T-helper 17 cell (primary cell): ENCODE measurements at places on chromosomes 12 and 14.
A peak's percentile ranks its signal among the peaks of the same experiment; 100 is the strongest.

DNA sequence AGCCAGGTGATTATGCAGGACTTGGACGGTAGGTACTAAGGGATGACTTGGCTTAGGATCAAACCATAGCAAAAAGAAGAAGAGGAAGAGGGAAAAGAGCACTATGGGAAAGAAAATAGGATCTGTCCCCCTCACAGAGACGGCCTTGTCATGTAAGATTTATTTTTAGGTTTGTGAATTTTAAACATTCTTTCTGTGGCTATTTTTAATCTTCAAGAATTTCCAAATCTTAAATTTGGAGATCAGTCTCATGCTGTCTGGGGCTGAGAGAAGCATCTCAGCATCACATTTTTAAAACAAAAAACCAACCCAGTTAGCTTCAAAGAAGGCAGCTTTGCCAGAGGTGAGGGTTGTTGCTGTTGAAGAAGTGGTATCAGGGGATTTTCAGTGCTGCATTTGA, 52.6 kb upstream of the STRN3 start:
- no peak for DNase-seq

DNA sequence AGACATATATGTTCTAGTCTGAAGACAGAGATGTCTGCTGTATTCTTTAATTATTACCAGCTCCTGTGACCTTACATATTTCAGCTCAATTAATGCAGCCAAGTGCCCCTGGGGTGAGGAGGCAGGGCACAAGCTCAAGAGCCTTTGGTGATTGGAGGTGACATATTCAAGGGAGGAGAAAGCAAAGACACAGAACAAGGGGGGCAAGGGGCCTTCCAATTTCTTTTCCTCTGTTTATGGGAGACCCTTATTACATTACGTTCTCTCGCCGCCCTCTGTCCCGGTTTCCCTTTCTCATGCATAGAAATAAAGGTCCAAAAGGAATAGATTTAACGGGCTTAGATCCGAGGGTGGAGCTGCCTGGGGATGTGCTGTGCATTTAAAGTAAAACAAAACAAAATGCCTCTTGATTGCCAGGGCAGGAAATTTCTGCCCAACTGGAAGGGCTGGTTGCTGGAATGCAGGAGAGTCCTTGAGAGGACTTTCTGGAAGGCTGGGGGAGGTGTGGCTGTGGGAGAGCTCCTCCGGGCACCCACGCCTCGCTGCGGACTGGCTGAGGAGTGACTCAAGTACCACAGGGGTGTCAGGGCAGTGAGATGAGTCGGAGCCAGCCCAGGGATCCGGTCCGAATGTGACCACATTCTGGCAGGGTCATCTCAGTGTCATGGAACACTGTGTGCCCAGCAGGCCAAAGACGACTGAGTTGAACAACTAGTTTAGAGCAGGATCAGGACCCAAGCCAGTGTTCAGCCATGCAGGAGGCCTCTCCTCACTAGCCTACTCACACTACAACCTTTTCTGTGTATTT, 32.1 kb upstream of the GSG1 start:
- DNase-seq: no peak

DNA sequence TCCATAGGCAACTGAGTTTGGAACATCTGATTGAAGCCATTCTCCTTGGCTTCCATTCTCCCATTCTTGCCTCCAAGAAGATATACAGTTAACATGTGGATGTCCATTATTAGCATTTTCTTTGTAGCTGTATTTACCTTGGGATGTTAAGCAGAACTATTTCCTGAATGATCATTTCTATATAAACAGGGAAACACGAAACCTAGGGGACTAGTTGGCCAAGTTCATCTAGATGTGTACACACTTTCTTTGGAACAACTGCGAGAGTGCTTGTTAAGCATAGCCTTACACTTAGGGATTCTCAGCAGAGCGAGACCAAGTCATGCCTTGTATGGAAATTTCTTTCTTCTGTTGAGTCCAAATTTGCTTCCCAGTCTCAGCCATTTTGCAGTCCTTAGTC, 42.1 kb downstream of the DRAM1 start:
- DNase-seq: no peak

DNA sequence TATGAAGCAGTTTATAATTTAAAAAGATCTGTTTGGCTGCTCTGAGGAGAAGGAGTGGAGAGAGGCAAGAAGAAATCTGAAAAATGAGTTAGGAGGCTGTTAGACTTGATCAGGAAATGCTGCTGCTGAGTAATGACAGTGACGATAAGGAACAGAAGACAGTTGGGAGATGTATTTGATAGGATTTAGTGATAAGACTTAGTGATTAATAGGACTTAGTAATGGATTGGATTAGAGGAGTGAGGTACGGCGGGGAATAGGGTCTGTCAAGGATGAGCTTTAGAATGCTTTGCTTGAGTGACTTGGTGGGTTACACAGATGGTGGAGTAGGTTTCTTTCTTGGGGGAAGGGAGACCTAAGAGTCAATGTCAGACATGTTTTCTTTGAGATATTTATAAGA, 31.7 kb downstream of the UNC79 start:
- no peak for DNase-seq

- peak; percentile 81 for DNase-seq
Measured at GRCh38 chr12:48977290-48978281, 536 bp upstream of the WNT1 start.

- DNase-seq: no peak
Measured at GRCh38 chr14:35284506-35284905, 7.7 kb upstream of the PSMA6 start.

DNA sequence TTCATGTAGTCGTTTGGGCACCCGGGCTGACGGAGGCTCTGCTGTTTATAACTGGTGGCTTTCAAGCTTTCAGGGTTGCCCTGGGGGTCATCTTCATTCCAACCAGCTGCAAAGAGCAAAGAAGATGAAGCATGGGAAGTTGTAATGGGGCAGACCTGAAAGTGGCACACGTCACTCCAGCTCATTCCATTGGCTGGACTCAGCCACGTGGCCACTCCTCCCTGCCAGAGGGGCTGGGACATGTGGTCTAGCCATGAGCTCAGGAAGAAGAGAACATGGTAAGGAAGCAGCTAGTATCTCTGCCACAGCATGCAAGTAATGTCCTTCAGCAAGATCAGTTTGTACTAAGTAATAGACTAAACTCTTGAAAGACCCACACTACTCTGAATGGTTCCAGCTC, 51.7 kb upstream of the FERMT2 start:
- no peak for DNase-seq

- no peak for DNase-seq
Measured at GRCh38 chr14:55654243-55654642, 74.2 kb downstream of the KTN1 start.
